ENCODE measurements at places on chromosomes 3 and 15. TPM values are rescaled to one million over a fixed set of nuclear protein-coding genes. Genes with fewer than 3 reads are reported as not detected.

DPP8 gene
- total RNA-seq: 25.2 TPM

BFSP2 gene
- not detected for total RNA-seq

PDZRN3 gene
- 10.4 TPM for total RNA-seq

SLC24A5 gene
- total RNA-seq: not detected

DYNC1LI1 gene
- total RNA-seq: 46.3 TPM

LSAMP gene
- total RNA-seq: 6.4 TPM

ATP13A5 gene
- total RNA-seq: not detected

KY gene
- not detected for total RNA-seq

SAXO2 gene
- 22.8 TPM for total RNA-seq

FANCD2OS gene
- total RNA-seq: not detected

GOLGA8S gene
- 0.09 TPM for total RNA-seq

ZNF502 gene
- 2.5 TPM for total RNA-seq

- DNase-seq: no peak
Observed at GRCh38 chr3:25945836-25946235, 155.9 kb downstream of the OXSM start.

DNA sequence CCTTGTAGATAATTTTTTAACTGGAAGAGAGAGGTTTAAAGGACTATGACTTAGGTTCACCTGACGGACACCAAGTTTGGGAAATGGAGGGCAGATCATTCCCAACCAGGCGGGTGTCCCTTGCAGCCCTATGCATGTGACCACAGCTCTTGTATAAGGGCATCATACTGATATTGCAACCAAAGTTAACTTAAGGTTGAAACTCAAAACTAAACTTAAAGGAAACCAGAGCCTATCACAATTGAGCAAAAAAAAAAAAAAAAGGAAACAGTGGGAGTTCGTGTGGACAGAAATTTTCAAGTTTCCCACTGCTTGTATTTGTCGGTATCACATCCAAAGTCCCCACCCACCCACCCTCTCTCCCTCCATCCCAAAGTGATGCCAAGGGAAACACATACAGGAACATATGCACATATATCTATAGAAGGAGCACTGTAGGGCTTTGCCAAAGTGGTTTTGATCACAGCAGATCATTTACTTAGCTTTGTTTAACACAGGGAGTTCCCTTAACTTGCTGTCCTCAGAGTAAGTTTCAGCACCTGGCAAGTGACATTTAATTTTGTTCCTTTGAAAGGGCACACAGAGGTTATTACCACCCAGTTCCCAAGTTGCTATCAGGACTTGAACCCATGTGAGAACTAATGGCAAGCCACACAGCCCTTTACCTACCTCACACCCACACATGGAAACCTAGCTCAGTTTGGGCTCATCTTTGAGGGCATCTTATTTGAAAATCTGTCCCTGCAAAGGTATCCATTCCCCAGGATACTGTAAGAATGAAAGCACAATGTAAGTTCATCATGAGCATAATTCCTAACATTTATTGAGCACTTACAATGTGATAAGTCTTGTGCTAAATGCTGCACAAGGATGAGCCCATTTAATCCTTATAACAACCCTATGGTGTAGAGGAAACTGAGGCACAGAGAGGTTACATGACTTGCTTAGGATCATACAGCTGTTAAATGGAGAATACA, 204.5 kb upstream of the CMC1 start:
- DNase-seq: no peak

GRCh38 chr3:65448120-65448519, 590.6 kb downstream of the MAGI1 start:
- DNase-seq: no peak

GRCh38 chr15:50390554-50391264, 33.5 kb upstream of the USP8 start:
- DNase-seq: no peak

DNA sequence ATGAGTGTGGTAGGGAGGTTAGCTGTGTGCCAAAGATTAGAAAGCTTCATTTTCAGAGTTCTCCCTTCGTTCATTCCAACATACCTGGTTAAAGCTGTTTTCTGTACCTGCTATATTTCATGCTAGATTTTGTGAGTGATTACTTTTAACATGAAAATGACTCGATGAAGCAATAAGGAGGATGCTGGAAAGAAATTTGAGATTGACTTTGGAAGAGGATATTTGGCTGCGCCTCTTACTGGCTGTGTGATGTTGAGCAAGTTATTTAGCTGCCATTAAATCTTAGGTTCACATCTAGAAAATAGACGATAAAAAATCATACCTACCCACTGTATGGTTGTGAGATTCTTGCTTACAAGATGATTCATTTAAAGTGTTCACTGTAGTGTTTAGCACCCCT, 288.7 kb downstream of the ZIC4 start:
- DNase-seq: no peak

DNA sequence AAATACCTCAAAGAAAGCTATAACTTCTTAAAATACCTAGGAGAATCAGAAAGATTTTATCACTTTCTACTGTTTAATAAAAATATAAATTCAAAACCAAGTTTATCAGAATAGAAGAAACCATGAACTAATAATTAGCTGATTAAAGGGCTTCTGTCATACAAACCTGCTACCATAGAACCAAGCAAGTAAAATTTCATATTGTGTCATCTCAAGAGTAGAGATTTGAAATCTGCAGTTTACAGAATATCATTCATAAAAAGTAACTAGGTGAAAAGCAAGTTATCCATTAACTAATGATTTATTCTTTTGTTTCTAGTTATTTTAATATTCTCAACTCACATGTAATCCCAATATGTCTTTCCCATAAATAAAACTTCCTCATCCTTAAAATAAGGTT, 36.8 kb upstream of the XXYLT1 start:
- DNase-seq: no peak

- no peak for DNase-seq
Observed at GRCh38 chr3:30661098-30661873, 54.9 kb downstream of the TGFBR2 start.

All from endodermal cell (in vitro differentiated cells).